ENCODE measurements at places on chromosomes 5 and 9. TPM values are rescaled to one million over a fixed set of nuclear protein-coding genes. Genes with fewer than 3 reads are reported as not detected.

DNA sequence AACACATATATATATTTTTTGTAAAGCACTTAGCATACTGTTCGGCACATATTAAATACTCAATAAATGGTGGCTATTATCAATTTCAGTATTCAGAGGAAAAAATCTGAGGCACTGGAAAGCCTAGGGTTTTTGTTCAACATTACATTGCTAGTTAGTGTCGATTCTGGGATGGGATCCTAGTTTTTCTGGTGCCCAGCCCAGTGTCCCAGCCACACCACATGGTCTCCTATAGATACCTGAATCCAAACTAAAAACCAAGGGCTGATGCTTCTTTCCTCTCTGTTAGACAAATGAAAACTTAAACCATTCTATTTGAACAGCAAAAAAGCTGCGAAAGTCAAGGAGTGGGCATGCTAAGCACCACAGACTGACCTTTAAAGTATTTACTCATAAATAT lies 810.7 kb upstream of the DMAC1 start:
- no peak for DNase-seq

DNA sequence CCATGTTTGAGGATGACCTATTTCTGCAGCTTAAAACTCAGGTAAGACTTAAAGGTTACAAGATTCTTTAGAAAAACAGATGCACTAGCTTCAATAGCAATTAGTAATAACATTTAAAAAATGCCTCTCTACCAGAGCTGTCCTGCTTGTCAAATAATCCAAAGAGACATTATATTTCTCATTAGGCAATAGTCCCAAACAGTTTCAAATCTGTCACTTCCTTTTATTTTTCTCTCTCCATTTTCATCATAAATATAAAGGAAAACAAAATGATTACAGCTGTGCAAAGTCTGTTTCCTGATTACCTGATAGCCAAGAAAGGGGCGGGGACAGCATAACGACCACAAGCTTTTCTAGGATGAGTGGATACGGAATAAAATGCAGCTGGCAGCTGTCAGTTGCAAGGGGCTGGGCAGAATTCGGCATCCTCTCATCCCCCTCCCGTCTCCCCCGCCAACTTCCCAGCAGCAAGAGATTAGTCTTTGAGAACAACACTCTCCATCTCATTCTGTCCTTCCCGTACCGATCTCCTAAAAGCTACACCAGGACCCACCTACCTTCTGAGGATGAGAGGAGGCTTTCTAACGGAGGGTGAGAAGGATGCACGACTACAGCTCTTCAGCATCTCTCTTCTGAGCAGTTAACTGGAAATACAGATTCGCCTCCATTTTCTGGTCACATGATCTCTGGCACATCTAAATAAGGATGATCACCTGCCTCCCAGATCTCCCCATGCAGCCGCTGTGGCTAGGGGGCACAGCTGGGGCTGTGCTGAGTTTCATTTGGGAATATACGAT lies 72.5 kb upstream of the PCA3 start:
- peak; percentile 53 for DNase-seq

DNA sequence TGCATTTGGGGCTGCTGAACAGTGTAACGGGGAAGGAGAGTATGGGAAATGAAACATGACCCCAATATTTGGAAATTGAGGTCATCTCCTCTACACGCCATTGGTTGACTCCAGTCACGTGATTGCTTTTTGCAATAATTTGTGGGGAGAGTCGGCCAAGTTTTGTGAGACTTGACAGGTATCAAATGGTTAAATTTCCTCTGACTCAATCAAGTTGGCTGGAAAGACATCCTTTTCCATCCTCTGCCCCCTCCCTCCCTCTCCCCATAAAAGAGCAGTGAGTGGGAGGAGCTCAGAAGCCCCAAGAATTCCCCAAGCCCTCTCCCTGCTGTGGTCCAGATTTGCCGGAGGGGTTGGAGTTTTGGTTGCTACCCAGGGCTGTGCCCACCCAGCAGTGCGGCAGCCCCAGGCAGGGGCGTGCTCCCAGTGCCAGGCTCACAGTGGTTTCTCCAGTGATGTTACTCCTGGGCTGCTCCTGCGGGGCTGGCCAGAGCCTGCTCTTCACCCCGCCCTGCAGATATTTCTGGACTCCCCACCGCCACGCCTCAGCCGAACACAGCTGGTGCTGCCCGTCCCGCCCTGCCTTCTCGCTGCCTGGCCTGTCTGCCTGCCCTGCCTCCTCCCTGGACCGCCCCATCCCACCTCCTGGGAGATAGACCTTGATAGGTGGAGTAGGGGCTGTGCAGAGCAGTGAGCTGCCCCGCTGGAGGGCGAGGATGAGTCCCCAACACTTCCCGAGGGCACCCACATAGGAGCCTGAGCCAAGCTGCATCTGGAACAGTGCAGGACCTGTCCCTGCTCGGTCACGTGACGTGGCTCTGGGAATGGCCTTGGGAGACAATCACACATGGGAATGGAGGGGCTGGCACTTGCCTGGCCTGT lies 3.4 kb downstream of the COL5A1 start:
- peak; percentile 73 for DNase-seq

GRCh38 chr9:96305171-96305570 lies 3.2 kb upstream of the HSD17B3 start:
- DNase-seq, result no peak

- no peak for DNase-seq
These were observed 48.8 kb downstream of the MVB12B start for GRCh38 chr9:126375386-126375785.

- no peak for DNase-seq
These were observed 77.8 kb downstream of the AOPEP start for GRCh38 chr9:94804316-94804715.

GRCh38 chr9:104993291-104993963 lies 65.5 kb upstream of the ABCA1 start:
- DNase-seq, result no peak

- peak; percentile 85 for DNase-seq
These were observed 51.9 kb downstream of the TGFBI start for GRCh38 chr5:136080483-136081216.

DNA sequence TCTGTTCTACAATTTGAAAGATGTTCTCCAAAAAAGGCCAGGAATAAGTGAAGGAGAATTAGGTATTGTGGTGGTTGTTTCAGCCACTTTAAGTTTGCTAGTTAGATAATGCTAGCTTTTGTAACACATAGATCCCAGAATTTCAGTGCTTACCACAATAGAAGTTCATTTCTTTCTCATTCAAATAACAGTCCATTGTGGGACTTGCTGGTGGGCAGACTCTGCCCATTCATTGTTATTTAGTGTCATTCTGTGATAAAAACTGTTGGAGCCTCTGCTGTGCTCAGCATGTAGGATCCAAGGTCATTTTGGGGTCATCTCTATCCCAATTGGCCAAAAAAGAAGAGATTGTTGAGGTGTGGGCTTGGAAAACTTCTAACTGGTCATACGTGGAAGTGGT lies 106.8 kb downstream of the CCDC192 start:
- DNase-seq, result no peak

DNA sequence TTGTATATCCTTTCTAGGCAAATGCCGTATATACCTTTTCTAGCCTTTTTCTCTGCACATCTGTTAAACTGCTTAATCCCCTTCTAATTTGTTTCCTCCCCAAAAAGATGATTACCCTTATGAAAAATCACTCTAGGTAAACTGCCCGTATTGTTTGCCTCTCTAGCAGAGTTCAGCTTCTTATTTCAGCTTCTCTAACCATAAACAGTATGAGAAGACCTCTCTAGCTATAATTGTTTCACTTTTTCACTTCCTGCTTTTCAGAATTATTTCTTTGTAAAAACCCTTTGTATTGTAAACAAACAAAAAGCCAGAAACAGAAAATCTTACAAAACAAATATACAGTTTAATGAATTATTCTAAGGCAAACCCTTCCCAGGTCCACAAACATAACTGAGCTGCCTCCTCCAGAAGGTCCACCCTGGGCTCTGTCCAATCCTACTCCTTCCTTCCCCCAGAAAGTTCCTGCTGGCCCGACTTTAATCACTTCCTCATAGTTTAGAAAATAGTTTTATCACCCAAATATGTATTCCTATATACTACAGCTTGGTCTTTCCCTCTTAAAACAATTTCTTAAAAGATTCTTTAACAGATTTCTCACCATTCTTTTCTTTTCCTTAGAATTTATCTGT lies 158.1 kb downstream of the FGF1 start:
- no peak for DNase-seq

- no peak for DNase-seq
These were observed 23.3 kb downstream of the SMIM23 start for GRCh38 chr5:171808951-171809350.

GRCh38 chr5:9947225-9947714 lies 302.4 kb downstream of the ATPSCKMT start:
- DNase-seq, result no peak

DNA sequence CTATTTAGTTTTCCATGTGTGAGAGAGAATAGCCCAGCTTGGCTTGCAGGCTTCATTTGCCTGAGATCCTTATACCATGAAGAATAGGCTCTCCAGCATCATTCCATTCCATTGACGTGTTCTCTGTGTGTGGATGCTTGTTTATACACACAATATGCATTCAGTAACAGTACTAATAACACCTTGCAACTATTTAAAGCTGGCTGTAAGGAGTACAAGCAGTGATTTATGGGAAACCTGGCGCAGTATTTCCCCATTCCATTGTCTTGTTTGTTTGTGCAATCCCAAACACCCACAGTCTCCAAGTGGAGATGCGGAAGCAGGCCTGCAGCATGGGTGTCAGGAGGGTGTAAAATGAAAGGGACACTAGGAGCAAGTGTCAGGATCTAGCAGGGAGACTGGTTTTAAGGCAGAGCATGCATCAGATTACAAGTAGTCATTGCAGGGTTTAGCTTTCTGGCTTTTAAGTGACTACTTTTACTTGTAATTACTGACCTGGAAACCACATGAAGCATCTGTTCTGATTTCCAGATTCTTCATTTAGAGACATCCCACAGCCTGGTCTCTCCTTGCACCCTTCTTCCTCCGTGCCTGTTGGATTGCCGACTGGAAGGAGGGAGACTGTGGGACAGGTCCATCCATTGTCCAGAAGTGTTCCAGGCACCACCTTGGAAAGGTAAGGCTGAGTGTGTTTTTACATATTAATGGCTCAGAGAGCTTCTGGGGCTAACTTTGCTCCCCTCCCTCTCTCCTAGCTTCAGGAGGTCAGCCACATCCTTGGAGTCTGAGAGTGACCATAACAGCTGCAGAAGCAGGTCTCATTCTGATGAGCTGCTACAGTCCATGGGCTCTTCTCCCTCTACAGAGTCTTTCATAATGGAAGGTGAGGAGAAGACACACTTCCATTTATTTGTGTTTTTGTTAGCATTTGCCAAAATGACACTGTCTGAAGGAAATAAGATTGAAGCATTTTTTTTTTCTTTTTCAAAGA lies 241.6 kb downstream of the ARHGEF28 start:
- DNase-seq, result no peak

DNA sequence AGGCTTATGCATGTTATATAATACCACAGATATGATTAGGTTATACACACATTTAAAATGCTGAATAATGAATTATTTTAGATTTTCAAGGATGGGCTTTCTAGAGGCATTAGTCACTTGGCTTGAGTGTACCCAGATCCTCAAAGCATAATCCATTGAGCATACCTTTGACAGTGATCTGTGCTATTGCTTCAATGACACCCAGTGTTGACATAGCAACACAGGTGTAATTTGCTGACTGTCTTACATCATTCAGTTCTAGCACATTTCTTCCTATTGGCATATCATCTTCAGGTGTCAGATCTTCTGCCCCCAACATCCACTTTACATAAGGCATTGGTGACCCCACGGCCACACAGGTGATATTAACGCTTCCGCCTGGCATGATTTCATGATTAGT lies 721.5 kb upstream of the DMAC1 start:
- no peak for DNase-seq

DNA sequence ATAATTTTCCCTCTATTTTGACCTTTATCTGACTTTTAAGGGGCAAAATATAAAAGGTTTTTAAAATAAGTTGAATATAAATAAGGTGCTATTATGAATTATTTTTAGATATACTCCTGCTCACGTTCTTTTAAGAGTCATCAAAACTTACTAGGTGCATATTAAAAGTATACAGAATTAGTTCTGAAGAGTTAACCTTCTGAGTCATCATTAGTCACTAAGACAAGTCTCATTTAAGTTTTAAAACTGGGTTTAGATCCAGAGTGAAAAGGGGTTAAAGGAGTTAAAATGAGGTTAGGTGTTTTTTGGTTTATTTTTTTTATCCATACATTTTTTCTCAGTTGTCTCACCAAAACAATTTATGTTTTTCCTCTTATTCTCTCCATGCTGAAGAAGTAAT lies 41.7 kb downstream of the SMIM15 start:
- DNase-seq, result no peak

- DNase-seq, result no peak
These were observed 19.8 kb downstream of the PALM2AKAP2 start for GRCh38 chr9:109799792-109800191.

DNA sequence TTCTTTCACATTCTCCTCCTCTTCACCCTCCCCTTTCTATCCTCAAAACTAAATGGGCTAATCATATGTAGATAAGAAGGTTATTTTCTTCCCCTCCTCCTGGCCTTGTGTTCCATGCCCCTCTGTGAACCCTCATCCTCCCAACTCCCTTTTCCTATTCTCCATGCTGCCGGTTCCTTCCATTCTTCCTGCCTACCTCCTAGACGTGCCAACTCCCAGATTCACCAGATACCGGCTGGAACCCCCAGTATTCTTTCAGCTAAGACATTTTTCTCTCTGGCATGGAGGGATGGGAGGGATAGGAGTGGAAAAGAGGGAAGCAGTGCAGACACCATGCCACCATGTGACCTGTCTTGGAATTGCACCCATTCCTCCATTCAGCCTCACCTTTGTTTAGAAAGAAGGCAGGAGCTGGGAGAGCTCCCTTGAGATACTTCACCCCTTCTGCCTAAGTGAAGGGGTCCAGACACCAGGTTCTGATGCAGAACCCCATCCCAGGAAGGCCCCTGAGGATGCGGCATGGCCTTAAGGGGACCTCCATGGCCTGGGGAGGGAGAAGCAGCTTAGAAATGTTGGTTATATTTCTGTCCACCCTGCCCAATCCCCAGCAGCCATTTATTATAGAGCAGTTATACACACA lies 4.8 kb downstream of the DNAJB5 start:
- DNase-seq, result no peak

DNA sequence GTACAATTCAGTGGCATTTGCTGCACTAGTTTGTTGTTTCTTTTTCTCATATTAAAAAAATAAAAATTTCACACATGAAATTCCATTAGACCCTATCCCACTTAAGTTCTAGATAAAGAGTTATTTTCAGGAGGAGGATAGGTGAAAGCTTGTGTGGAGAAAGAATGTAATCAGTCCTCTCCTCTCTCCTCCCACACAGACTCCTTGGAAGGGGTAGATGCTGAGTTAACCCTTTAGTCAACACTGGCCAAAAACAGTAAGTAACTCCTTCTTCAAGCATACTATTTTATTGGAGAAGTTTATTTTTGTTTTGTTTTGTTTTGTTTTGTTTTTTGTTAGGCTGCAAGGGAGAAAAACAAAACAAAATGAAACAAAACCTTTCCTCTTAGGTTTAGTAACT lies 30.6 kb upstream of the LMNB1 start:
- DNase-seq, result no peak

- DNase-seq, result no peak
These were observed 33.5 kb downstream of the KCNMB1 start for GRCh38 chr5:170355601-170356098.

- DNase-seq, result no peak
These were observed 15.2 kb downstream of the GARNL3 start for GRCh38 chr9:127279717-127280285.

GRCh38 chr5:161676103-161676502 lies 9.4 kb upstream of the GABRA6 start:
- no peak for DNase-seq

BSPRY gene
- not detected for total RNA-seq

EFNA5 gene
- 101 TPM for total RNA-seq

CTNNAL1 gene
- 108 TPM for total RNA-seq

EIF4EBP3 gene
- total RNA-seq, result 2.3 TPM

SLC6A19 gene
- total RNA-seq, result not detected

SLC1A3 gene
- total RNA-seq, result not detected

SNCAIP gene
- 50.6 TPM for total RNA-seq

AK6 gene
- 16.7 TPM for total RNA-seq

LYRM7 gene
- 3.5 TPM for total RNA-seq

SLC36A2 gene
- total RNA-seq, result not detected

All from dermis microvascular lymphatic vessel endothelial cell (primary cell).